ENCODE measurements at places on chromosomes 4 and X. TPM values are rescaled to one million over a fixed set of nuclear protein-coding genes. Genes with fewer than 3 reads are reported as not detected.

SMIM10 gene
- 3.4 TPM for polyA plus RNA-seq

CT47B1 gene
- not detected for polyA plus RNA-seq

HSFX4 gene
- not detected for polyA plus RNA-seq

INTS12 gene
- 25.6 TPM for polyA plus RNA-seq

FAM133A gene
- 0.07 TPM for polyA plus RNA-seq

COX7B2 gene
- polyA plus RNA-seq: not detected

NAT8L gene
- polyA plus RNA-seq: 1.5 TPM

ZNF141 gene
- 7.4 TPM for polyA plus RNA-seq

MAGEA9B gene
- not detected for polyA plus RNA-seq

GRCh38 chrX:39174241-39174771, 373.0 kb downstream of the MID1IP1 start:
- no peak for DNase-seq

- no peak for DNase-seq
Observed at GRCh38 chr4:112840061-112840460, 203.1 kb downstream of the LARP7 start.

DNA sequence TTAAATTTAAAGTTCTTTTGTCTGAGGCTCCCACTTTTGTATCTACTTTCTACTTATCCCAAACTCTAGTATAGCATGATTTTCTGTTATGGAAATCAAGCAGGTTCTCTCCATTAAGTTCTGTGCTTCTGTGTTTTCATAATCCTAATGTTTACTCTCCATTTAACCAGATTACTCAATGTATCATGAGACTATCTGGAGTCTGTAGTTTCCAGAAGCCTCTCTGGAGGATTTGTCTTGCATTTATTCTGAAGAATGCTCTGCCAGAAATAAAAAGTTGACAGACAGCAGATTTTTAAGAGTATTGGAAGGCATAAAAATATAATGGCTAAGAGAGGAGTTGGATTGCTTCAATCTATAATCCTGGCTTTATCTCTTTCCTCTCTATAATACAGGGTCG, 39.2 kb upstream of the PLS3 start:
- DNase-seq: no peak

- no peak for DNase-seq
Observed at GRCh38 chr4:124499261-124499660, 213.3 kb downstream of the ANKRD50 start.

DNA sequence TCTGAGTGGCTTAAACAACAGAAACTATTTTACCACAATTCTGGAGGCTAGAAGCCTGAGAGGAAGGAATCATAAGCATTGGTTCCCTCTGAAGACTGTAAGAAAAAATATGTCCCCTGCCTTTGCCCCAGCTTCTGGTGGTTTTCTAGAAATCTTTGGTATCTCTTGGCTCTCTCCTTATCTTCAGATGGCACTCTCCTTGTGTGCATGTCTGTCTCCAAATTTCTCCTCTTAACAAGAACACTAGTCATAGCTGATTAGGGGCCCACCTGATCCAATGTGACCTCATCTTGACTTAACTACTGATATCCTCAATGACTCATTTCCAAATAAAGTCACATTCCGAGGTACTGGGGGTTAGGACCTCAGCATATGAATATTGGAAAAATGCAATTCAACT, 635.0 kb upstream of the NR3C2 start:
- no peak for DNase-seq

- no peak for DNase-seq
Observed at GRCh38 chr4:171473155-171473554, 340.0 kb upstream of the GALNTL6 start.

- no peak for DNase-seq
Observed at GRCh38 chrX:19800821-19801374, 86.5 kb downstream of the SH3KBP1 start.

- no peak for DNase-seq
Observed at GRCh38 chrX:150607201-150607600, 38.8 kb downstream of the MTM1 start.

DNA sequence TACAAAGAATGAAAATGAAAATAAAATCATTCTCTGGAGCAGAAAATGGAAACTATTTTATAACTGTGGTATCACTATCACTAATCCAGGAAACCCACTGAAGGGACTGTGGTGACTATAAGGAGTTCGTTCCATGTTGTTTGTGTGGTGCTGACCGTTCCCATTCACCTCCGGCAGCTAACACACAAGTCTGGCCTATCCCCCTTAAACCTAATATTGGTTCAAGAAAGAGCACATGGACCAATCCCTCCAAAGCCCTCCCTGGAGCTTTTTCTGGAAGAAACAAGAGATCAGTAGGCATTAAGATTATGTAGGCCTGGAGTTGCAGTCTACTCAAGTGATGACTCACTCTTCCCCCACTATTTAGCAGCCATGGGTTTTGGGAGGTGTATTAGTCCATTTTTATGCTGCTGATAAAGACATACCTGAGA, 25.9 kb upstream of the FAM241A start:
- DNase-seq: no peak

- peak; percentile 76 for DNase-seq
Observed at GRCh38 chr4:6695660-6696610, 2.3 kb downstream of the S100P start.

- DNase-seq: no peak
Observed at GRCh38 chr4:25427871-25428270, 50.8 kb downstream of the ANAPC4 start.

DNA sequence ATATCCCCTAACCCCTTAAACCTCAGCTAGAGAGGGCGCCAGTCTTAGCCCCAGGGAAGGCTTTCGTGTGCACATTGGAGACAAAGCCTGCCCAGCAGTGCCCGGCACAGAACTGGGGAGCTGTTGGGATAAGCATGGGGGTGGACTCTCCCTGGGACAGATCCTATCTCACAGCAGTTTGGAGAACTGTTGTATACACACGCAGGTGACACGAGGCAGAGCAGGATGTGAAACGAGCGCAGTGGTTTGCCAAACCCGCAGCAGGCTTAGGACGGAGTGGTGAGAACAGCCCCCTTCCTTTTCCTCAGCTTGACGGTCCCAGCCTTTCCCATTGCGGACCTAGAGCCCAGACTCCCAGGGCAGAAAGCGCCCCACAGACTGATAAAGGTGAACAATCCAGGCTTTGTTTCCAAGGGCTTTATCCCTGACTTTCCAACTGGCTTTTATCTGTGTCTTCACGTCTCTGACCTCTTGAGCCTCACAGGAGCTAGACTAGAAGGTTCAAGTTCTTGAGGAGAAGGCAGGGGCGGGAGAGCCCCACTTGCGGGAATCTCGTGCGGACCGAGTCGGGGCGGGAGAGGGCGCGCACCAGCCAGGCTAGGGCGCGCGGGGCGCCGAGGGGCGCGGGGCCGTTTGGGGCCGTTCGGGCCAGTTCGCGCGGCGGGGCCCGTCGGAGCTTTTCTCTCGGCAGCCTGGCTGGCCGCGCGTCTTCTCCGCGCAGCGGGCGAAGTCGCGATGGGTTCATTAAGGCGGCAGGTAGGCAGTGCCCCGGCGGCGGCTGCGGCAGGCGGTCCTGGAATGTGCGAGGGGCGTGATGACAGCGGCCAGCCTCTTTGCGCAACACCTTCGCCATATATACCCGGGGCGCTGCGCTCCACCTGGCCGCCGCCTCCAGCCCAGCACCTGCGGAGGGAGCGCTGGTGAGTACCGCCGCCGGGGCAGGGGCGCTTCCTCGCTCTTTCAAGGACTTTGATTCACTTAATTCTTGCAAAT, at the start of gene SLC34A2:
TSS of gene SLC34A2 (plus strand) at position 881 of the 993 bp plus-strand sequence. CDS start 6,650 bp downstream, outside the sequence.
- peak; percentile 63 for DNase-seq

- DNase-seq: no peak
Observed at GRCh38 chrX:107559506-107559905, 68.8 kb upstream of the PRPS1 start.

GRCh38 chr4:54187148-54187547, 41.9 kb upstream of the PDGFRA start:
- no peak for DNase-seq

GRCh38 chr4:39181520-39181904, 817 bp upstream of the WDR19 start:
- DNase-seq: no peak

DNA sequence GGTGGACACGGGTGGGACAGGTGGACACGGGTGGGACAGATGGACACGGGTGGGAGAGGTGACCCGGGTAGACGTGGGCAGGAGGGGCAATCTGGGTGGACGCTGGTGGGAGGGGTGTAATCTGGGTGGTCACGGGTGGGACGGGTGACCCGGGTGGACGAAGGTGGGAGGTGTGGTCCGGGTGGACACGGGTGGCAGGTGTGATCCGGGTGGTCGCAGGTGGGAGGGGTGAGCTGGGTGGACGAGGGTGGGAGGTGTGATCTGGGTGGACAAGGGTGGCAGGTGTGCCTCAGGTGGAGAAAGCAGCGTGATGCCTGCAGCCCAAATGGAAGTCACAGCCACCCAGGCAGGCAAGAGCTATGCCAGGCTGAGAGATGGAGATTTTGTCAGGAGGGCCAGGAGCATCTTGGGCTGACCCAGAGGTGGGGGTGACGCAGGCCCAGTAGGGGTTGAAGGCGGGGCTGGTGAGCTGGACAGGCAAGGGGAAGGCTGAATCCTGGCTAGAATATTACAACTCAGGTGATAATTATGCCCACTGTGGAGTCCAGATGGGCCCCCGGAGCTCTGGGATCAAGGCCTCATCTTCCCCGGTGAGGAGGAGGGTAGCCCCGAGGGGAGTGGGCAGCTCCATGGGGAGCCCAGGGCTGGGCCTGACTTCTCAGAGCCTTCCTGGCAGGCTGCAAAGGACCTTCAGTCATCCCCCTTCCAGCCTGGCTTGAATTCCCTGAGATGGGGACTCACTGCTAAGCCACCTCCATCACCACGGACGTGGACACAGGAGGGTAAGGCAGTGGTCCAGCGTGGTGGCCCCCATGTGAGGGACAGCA, 100.0 kb downstream of the ADRA2C start:
- DNase-seq: no peak

Data from hepatocyte (in vitro differentiated cells).